CD4-positive, alpha-beta T cell treated with Interleukin-6 for 4 hours (primary cell): ENCODE measurements at places on chromosomes 11 and 22.
A peak's percentile ranks its signal among the peaks of the same experiment; 100 is the strongest.

DNA sequence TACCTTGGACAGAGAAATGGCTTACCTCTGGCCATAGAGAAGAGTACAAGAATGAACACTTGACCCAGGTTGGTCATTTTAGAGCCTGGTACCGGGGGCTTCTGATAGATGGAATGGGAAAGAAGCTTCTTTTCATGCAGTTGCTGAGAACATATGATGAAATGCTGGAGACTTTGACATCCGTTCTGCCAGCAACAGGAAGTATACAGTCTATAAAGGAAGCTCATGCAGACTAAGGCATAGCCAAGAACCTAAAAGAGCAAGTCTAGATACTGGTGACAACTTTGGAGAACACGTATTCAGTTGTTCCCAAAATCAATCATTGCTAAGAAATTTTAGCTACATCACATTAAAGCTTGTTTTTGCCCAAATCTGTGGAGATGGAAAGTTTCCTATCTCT is 894.6 kb downstream of the METTL15 start:
- DNase-seq: no peak

DNA sequence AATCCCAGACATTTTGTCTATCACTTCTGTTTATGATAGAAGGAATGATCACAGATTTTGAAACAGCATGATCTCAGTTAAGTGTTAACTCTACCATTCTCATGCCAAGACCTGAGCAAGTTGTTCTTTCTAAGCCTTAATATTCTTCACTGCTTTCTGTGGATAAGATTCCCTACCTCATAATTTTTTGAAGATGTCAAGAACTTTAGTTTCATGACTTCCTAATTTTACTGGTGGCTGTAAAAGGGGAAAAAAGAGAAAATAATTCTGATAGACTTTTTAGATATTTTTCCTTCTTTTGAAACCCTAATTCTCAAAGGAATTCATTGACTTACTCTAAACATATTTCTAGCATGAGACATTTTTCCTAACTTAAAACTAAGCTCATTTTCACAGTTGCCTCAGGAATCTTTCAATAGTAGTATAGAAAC is 520.0 kb upstream of the LUZP2 start:
- DNase-seq: no peak

GRCh38 chr11:92767416-92767815 is 202.0 kb upstream of the MTNR1B start:
- DNase-seq: no peak

- no peak for DNase-seq
These were observed 78.6 kb upstream of the CLMP start for GRCh38 chr11:123273616-123274015.

DNA sequence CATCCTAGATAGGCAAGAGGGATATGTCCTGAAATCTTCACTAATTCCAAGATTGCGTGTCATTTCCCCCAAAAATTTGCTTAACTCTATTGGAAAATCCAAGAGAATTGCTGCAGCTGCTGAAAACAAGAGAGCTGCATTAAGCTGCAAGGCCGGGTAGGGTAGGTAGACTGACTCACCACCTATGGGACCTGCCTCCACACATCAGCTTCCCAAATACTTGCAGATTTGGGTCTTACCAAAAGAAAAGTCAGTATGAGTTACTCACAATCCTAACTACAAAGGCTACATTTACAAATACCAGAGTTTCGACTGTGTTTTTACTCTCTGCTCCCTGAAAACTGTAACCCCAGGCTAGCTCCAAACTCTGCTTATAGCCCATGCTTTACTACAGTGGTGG is 142.5 kb upstream of the TEAD1 start:
- DNase-seq: no peak

DNA sequence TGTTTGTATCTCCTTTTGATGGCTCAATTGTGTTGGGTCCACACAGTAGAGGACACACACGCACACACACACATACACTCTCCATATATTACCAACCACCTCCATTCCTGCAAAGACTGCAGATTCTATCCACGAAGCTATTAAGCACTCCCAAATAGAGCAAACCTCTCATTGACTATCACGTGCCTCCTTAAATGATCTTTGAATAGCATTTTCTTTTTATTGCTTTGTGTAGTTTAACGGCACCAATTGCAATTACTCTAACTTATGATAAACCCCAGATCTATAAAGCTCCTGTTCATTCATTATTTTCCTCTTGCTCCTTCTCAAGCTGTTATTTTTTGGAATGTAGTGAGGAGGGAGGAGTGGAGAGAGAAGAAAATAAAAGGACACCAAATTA is 204.7 kb downstream of the ST3GAL4 start:
- DNase-seq: no peak

DNA sequence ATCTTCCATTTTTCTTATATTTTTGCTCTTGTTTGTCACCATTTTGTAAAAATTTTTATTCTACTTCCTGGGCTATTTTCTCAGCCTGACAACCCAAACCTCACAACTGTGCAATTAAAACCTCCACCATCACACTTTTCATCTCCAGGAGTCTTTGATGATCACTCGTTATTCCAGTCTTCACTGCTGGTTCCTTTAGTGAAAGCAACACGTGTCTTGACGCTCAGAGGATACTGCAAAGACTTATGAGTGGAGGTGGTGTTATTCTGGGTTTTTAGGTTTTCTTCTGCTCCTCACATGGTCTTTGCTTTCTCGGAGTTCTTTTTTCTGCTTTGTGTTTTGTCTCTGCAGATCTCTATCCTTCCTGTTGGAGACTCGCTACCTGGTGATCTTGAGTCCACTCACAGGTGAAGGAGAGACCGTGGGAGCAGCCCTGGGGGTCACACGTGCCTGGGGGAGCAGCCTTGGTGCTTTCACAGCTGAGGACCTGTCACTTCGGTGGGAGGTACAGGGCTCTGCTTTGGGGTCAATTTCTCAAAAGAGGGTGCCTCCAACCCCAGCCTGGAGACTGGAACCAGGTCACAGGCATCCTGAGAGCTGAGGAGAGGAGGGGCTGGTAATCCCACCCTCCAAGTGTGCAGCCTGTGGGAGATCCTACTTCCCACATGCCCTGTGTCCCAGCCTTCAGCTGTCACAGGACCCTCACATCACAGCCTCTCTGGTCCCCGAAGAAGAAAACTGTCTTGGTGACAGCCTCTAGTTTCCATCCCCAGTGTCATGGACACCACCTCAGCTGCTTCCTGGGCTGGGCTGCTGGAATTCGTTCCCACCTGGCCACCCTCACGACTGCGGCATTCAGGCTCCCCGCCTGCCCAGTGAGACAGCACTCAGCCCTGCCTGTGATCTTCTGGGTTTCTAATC is 11.0 kb downstream of the SULT4A1 start:
- no peak for DNase-seq

DNA sequence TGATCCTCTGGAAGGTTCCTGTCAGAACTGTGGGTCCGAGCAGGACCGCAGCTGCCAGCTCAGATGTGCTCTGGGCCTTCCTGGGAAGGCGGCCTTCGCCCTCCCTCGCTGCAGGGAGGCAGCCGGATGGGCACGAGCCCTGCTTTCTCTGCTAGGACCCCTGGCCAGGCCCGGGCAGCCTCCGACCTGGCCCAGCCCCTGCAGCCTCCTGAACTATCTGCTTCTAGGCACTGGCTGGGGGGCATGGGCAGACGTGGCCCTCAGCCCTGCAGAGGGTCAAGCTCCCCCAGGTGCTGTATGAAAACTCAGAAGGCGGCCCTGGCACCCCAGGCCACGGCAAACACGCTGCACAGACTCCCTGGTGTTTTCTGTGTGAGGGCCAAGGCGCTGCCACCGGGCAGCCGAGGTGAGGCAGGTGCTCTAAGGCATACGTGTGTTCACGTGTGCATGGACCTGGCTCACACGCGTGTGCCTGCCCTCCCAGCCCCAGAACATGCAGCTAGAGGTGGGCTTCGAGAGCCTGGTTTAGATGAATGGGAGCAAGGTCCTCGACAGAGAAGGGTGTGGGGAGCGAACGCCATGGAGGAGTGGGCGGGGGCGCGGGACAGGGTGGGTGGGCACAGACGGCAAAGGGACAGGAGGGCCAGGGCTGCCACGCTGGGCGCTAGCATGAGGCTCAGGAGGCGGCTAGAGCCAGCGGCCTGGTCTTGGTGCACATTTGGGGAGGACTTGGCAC is 4.3 kb downstream of the LRFN4 start:
- no peak for DNase-seq

DNA sequence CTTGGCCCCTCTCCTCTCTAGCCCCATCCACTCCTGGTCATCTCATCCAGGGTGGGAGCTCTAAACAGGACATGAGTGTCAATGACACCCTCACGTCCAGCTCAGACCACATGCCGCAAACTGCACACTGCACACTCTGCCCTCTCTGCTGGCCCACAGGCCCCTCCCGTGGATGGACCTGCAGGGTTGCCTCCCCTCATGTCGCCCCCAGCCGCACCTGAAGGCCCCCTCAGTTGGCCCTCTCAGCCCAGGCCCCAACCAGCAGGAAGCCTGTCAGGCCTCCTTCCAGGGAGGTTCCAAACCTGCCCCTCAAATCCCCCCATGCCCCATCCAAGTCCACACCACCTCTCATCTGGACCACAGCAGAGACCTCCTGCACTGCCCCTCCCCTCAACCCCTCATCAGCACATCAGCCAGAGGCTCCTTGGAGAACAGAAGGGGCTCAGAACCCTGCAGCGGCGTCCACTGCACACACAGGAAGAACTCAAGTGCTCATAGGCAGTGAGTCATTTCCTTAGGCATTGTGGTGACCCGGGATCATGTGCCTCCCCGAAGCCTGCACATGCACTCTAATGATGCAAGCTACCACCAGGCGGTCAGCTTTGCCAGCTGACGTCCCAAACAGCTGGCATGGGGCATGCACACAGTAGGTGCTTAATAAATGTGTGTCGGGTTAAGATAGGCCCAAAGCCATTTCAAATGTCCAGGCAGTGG is 12.9 kb upstream of the CDKN1C start:
- peak; percentile 74 for DNase-seq

- DNase-seq: no peak
These were observed 7.3 kb downstream of the SERGEF start for GRCh38 chr11:18005376-18006129.

GRCh38 chr22:32558681-32559355 is 84.2 kb downstream of the FBXO7 start:
- no peak for DNase-seq

GRCh38 chr11:64524534-64525042 is 66.4 kb upstream of the SLC22A12 start:
- no peak for DNase-seq

DNA sequence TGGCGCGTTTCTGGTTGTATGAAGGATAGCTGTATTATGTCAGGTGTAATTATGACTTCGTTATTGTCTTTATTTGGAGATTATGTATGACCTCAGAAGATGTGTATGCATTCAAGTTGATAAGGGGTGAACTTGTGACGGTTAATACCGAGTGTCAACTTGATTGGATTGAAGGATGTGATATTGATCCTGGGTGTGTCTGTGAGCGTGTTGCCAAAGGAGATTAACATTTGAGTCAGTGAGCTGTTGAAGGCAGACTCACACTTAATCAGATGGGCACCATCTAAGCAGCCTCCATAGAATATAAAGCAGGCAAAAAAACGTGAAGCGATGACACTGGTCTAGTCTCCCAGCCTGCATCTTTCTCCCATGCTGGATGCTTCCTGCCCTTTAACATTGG is 15.3 kb upstream of the CD82 start:
- no peak for DNase-seq

- DNase-seq: no peak
These were observed 23.6 kb upstream of the ME3 start for GRCh38 chr11:86696004-86696403.

GRCh38 chr22:19868333-19868732 is 13.7 kb upstream of the GNB1L start:
- DNase-seq: no peak

DNA sequence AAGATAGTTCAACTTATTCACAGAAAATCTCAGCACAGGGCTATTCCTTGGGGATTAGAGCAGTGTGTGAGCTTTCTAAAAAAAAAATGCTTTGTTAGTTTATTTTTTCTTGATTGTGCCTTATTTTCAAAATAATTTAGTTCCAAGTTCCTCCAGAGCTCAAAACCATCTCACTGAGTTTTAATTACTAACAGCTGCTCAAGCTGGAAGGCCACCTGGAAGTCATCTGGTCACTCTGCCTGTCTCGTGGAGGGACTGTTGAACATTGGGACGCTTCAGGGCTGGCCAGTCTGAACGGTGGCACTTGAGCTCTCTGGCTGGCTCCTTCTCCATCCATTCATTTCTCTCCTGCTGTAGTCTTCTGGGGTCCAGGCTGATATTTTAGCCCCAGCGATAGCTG is 4.0 kb downstream of the OR51E1 start:
- DNase-seq: no peak

- no peak for DNase-seq
These were observed 20.3 kb downstream of the TEF start for GRCh38 chr22:41401781-41402648.

- DNase-seq: peak; percentile 50
These were observed 5.2 kb downstream of the MAML2 start for GRCh38 chr11:96337541-96338431.

DNA sequence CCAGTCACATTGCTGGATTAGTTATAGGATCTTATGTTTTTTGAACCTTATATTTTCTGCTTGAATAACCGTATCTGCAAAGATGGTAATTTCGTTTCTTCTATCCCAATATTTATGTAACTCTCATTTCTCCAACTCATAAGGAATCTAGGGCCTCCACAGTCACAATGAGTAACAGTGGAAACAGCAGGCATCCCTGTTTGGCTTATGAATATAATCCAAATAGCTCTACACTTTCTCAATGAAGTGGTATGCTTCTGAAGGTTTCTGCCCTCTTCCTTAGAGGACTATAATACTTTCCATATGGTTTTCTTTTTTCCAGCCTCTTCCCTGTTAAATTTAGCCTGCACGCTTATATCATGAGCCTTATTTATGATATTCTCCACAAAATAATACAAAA is 16.5 kb downstream of the ATP6V1E1 start:
- no peak for DNase-seq
